Activated CD8-positive, alpha-beta memory T cell treated with anti-CD3 and anti-CD28 coated beads, Interleukin-2, amount 50 U/mL, for 48 hours (primary cell): ENCODE measurements at places on chromosomes 16 and 17.

DNA sequence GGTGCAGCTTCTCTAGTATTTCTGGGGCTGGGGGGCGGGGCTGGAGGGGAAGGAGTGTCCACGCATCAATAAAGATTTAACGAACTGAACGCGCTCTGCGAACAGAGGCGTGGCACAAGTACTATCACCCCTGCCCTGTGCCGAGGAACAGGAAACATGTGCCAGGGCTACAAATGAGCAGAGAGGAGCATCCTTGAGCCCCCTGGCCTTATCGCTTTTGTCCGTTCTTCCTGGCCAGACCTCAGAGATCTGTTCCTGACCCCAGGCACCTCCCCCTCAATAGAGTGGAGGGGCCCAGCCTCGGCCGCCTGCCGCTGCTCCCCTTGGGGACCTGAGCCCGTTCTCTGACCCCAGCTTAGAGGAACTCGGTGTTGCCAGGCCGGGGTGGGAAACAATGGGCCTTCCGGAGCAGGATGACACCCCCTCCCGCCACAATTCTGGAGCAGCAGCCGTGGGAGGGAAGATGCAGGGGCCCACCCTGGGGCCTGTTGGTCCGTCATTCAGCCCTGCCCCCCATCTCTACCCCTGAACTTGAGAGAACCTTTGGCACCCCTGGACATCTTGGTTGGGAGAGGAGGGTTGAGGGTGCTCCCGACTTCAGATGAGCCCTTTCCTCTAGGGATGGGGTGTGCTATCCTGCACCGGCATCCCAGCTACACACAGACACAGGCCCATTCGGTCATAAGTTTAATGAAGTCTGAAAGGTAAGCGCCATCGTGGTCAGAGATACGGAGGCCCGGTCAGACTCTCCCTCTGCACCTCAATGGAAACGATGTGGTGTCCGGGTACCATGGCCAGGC lies 1.1 kb downstream of the NAA38 start:
- peak; percentile 62 for DNase-seq

- peak; percentile 91 for DNase-seq
Observed at GRCh38 chr16:67546761-67547422, 15.4 kb upstream of the CTCF start.

DNA sequence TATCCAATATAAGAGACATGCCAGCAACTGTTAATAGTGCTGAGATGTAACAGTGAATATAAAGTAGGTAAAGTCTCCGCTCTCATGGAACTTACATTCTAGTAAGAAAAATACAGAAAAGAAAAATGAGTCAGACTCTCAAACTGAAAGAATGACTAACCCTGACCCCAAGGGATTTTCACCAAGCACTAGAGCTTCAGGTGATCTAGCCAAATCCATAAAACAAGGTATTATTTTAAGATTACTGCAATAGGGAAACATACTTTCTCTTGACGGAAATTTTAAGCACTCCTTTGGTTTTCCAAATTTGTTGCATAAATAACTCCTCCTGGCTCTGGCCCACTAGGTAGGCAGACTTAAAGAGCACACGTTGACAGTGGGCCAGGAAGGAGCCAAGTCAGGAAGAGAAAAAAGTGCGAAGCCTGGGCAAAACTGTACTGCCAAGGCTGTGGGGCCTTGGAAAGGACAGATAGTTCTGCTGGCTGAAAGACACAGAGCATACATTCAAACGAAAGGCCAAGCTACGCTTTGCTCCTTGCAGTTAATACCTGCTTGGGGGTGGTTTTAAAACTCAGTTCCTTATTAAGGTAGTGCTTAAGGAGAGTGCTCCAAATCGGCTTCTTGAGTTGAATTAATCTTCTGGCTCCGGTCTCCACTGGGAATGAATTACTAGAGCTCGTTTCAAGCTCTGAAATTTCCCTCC lies 1.4 kb downstream of the GOT2 start:
- no peak for DNase-seq

- no peak for DNase-seq
Observed at GRCh38 chr16:49096176-49096945, 185.3 kb downstream of the CBLN1 start.

DNA sequence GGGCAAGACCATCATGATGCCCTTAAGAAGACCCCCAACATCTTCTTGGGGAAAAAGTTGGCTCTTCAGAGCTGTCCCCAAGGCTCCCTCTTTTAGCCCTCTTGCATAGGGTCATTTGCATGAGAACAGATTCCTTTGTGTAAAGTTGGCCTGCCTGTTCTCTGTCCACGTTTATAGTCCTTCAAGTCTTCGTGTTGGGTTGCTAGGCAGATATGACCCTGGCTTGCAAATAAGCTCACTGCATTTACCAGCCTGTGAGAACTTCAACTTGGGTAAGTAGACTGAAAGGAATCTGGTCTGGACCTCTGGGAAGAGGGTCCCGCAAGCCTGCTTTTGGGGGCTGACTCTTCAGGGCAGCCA lies 2.9 kb downstream of the ARSG start:
- no peak for DNase-seq

GRCh38 chr16:76653390-76654026 lies 376.3 kb downstream of the CNTNAP4 start:
- no peak for DNase-seq

DNA sequence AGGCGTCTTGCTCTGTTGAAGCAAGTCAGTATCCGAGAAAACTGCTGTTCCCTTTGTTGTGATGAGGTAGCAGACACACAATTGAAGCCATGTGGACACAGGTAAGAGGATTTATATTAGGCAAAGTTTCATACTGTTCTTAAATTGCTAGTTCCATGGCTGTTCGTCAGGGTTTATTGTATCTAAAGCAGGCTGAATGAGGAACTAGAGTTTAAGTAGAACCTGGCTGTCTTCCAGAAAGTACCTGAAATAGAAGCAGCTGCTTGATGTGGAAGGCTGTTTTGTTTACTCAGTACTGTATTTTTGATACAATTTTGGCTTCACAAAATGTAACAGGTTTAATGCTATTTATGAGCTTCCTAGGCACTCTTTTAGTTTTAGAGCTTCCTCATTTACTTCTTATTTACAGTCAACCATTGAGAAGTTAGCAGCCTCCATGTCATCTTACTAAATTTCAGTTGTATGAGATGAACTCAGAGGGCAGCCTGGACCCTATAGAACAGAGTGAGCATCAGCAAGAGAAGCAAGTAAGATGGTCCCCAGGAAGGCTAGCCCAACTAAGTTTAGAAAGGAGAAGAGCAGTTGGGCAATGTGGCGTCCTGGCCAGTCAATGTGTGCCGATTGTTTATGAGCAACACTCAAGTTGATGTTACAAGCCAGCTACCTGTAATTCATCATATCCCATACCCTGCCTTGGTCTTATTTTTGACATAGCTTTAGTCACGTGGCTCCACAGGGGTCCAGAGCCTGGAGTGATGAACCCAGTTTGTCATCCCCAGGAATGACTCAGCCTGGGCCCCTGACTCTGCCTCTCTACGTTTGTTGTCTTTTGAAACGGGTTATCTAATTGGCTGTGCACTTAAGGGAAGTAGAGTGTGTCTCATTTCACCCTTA lies 9.7 kb upstream of the ARL2BP start:
- DNase-seq = no peak

- peak; percentile 96 for DNase-seq
Observed at GRCh38 chr16:3027983-3028715, 4.3 kb downstream of the THOC6 start.

DNA sequence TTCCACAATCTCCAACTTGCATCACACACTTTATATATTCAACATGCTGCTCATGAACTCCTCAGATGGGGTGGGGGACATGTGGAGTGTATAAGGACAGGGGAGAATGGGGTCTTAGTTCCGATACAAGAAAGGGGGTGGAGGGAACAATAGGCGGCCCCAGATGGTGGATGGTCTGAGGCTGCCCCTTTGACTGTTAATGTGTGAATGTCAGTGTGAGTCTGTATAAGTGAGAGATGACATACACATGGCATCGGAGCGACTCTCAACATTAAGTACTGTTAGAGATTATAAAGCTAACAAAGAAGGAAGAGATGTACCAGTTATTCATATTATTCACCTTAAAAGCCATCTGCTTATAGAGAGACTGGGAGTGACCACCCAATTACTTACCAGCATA lies 193.1 kb downstream of the AXIN2 start:
- DNase-seq = no peak

DNA sequence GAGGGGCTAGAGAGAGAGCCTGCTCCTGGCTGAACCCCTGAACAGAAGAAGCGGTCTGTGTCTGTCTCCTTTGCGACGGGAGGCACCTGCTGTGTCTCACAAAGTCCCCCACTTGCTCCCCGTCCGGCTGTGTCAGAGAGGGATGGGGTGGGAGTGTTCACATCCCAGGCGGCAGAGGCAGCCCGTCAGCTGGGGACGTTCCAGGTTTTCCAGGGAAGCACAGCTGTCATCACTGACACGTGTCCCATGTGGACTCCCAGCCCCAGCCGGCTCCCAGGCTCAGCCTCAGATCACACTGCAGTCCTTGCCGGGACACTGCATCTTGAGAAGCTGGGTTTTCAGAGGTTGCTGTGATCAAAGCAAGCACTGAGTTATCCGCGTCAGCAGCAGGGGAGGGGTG lies 1.6 kb downstream of the TELO2 start:
- DNase-seq = no peak

- no peak for DNase-seq
Observed at GRCh38 chr17:78490156-78490555, 87.0 kb downstream of the DNAH17 start.
